Activated naive CD8-positive, alpha-beta T cell treated with anti-CD3 and anti-CD28 coated beads, Interleukin-2, amount 50 U/mL, for 16 hours (primary cell): ENCODE measurements at places on chromosomes 11 and 22.
A peak's percentile ranks its signal among the peaks of the same experiment; 100 is the strongest.

GRCh38 chr11:67391304-67392182 lies at the start of gene RAD9A:
Gene RAD9A, plus strand, starts transcription at chr11:67391986. Its CDS starts 59 bp downstream, at chr11:67392045.
- DNase-seq = peak; percentile 84

- DNase-seq = no peak
Observed at GRCh38 chr11:124623861-124624525, 1.3 kb downstream of the TBRG1 start.

- no peak for DNase-seq
Observed at GRCh38 chr11:66852466-66853241, 4.2 kb upstream of the LRFN4 start.

GRCh38 chr11:75142714-75143419 lies 8.0 kb upstream of the SLCO2B1 start:
- peak; percentile 11 for DNase-seq

GRCh38 chr22:47372596-47373385 lies 610.3 kb downstream of the TBC1D22A start:
- DNase-seq = no peak

GRCh38 chr11:125348141-125348651 lies 147.9 kb downstream of the FEZ1 start:
- DNase-seq = no peak

DNA sequence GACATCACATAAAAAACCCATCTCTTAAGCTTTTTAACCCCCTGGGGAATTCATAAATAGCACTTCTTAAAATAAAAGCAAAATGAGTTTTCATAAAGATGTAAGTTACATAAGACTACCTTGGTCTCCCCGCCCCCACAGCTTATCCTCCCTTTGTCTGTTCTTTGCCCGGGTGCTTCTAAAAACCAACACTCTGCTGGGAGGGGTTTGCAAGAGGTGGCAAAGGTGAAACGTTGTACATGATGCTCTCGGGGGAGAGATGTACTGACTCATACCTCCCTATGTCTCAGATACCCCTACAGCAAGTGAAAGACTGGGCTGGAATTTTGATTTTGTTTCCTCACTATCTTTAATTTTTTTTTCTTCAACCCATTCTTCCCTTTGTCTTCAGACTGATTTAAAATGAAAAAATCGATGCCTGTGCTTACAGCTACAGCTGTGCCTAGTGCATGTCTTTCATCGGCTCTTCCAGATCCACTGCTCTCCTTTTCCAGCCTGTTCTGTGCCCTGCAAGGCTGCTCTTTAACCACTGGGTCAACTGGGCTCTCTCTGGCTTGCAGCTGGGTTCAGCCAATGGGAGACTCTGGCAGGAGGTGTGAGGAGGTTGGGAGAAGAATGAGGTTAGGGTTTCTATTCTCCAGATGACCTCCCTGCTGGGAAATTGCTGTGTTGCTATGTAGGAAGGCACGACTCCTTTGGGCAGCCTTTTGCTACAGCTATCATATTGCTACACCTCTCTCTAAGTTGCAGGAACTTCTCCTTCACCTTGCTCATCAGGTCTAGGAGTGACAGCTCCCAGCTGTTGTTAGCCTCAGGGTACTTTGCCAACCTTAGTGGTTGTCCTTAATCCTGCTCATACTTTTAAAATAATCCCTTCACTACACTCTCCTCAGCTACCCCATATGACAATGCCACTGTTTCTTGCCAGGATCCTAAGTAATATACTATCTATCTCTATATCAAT lies 266.5 kb downstream of the TENM4 start:
- DNase-seq = no peak

DNA sequence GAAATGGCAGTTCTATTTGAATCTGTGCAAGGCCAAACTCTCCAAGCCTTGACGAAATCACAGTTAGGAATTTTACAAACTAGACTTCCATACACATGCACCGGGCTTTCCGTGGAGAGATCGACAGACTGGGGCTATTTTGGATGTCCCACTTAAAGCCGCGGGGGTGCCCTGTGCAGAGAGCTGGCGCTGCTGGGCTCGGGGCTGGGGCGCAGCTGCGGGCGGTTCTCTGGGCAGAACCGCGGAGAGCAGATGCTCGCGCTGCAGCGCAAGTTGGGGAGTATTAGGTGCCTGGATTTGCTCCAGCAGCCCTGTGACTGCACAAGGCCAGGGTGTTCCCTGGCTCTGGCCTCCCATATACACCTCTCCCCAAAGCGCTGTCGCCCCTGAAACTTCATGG lies 67.2 kb downstream of the SPATA19 start:
- no peak for DNase-seq

GRCh38 chr11:35798423-35798822 lies 135.8 kb downstream of the TRIM44 start:
- no peak for DNase-seq

DNA sequence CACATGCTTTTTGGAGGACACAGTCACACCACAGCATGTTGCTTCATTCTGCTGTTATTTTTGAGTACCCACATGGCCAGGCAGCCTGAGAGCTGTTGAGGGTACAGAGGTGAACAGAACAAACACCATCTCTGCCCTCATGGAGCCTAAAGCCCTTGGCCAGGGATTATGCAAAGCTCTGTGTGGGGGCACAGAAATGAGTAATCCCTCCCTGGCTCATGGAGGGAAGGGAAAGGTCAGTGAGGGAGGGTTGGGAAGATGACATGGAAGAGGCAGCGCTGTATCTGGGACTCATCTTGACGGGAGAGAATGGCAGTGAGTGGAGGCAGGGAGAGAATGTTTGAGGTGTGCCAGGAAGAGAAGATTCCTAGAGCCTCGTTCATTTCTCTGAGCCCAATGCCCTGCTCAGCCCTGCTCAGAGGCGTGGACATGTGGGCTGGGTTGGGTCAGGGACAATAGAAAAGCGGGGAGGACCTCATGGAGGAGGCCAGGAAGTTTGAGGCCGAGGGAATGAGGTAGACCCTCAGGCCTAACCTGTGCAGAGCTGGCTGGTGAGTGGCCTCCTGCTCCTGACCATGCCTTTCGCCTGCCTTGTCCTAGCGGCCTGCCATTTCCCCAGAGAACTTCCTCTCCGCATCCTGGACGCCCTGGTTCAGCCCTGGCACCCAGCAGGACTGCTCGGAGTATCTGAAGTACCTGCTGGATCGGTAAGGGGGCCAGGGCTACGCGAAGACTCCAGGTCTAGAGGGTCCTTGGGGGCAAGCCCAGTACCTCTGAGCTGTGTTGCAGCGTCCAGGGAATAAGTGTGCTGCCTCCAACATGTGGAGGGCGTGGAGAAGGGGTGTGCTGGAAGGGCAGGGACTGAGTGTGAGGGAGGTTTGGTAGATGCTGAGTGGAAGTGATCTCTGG lies 19.8 kb downstream of the USP35 start:
- DNase-seq = no peak

DNA sequence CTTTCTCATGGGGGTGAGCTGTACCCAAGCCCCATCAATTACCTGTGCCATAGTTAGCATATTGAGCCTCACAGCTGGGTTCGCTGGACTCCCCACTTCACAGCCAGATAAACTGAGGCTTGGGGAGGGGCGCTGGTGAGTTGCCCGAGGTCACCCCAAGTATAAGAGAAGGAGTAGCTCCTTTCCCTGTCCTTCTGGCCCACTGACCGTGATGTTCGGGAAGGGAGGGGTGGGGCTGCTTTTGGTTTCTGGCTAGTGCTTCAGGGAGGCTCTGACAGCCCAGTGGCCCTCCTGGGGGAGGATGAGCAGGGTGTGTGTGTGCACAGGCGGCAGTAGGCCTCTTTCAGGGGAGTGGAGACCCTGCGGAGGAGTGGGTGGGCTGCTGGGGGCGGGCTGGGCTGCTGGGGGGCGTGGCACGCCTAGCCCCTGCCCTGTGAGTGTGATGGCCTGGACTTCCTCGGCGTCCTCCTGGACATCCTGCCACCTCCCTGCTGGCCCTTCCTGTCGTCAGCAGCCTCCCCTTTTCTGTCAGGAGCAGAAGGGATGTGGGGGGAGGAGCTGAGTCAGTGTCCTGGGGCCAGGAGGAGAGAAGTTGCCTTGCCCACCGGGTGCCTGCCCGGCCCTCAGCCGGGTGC lies 50.3 kb downstream of the TRIOBP start:
- no peak for DNase-seq

- no peak for DNase-seq
Observed at GRCh38 chr11:75625991-75626888, 42.6 kb downstream of the MAP6 start.

- no peak for DNase-seq
Observed at GRCh38 chr11:1381793-1382425, 7.8 kb upstream of the BRSK2 start.

- DNase-seq = no peak
Observed at GRCh38 chr11:112606656-112607055, 346.0 kb upstream of the PLET1 start.

- no peak for DNase-seq
Observed at GRCh38 chr22:24002851-24003250, 2.4 kb downstream of the GSTT4 start.

DNA sequence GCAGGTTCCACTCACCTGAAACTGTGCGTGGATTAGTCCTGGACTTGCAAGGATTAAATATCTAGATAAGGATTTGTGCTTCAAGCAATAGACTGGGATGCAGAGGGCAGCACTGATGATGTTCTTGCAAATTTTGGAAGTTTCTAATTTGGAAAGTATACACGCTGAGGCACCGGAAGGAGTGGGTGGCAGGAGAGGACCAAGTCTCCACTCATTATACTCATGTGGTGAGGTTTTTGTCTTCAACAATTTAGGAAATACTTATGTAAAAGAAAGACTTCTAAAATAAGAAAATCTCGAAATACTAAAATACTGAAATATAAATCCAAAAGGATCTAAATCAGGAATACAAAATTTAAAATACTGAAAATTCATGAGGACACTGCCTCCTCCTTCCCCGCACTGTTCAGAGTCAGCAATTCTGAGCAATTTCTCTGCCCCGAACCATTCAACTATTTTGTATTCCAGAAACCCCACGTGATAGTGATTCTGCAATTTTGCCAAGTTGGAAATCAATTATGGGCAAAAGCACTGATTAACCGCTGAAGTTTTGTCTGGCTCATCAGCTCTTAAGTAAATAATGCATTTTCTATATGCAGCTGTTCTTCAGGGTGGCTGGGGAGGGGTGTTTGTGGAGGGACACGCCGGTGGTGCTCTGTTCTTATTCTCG lies 47.0 kb upstream of the CLMP start:
- DNase-seq = no peak

- DNase-seq = no peak
Observed at GRCh38 chr22:27850000-27850521, 48.5 kb upstream of the MN1 start.
